Gastroesophageal sphincter (tissue), 4 donors: ENCODE measurements at places on chromosomes 1 and 21. TPM values are rescaled to one million over a fixed set of nuclear protein-coding genes. Genes with fewer than 3 reads are reported as not detected.

The CPLANE2 gene
- 9.0 TPM for total RNA-seq

The ANGPTL7 gene
- 13.5 TPM for total RNA-seq

The CD1E gene
- total RNA-seq: not detected

The DNALI1 gene
- total RNA-seq: 10.2 TPM

The OLFML3 gene
- 64.6 TPM for total RNA-seq

The OR2AK2 gene
- not detected for total RNA-seq

The GUCA2B gene
- not detected for total RNA-seq

The PRR9 gene
- not detected for total RNA-seq

DNA sequence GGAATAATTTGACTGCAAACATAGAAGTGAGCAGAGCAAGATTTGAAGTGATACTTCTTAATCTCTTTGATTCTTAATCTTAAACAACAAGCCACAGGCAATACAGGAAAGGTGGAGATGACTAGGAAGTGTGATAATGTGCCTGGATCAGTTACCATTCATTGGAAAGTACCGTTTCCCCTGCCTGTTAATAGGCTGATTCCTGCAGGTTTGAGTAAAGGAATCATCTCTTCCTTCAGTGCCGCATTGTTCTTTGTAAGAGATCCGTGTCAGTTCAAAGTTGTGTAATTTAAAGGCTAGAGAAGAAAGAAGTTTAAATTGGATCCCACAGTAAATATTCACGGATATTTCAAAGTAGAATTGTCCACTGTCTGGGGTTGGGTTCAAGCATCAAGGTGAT lies 43.5 kb upstream of the BCL10 start:
- ATAC-seq: no peak

- ATAC-seq: no peak
These were observed 16.7 kb downstream of the LPAR3 start for GRCh38 chr1:84876353-84876752.

- ATAC-seq: no peak
These were observed 210.7 kb upstream of the EDN2 start for GRCh38 chr1:41695118-41695745.

DNA sequence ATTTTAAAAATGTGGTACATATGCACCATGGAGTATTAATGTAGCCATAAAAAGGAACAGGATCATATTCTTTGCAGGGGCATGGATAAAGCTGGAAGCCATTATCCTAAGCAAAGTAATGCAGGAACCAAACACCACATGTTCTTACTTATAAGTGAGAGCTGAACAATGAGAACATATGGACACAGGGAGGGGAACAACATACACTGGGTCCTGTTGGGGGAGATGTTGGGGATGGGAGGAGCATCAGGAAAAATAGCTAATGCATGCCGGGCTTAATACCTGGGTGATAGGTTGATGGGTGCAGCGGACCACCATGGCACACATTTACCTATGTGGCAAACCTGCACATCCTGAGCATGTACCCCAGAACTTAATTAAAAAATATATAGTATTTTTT lies 352.5 kb upstream of the KAZN start:
- no peak for ATAC-seq

DNA sequence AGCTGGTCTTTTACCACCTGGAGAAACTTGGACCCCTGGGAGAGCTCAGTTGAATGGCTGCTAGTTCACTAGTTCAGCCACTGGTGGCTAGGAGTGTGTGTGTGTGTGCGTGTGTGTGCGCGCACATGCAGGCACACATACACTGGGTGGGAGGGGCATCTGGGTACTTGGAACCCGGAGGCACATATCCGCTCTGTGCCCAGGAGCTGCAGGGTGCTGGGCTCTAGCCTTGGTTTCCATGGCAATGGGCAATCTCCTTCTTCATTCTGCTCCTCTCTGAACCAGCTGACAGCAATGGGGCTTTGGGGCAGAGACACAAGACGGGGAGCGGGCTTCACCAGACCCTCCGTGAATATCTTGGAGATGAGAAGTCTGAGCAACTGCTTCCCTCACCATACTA lies 87.1 kb upstream of the DISP3 start:
- ATAC-seq: no peak

- ATAC-seq: no peak
These were observed 25.6 kb upstream of the JUN start for GRCh38 chr1:58809325-58810010.

GRCh38 chr1:57722285-57722978 lies 298.6 kb upstream of the DAB1 start:
- ATAC-seq: no peak

DNA sequence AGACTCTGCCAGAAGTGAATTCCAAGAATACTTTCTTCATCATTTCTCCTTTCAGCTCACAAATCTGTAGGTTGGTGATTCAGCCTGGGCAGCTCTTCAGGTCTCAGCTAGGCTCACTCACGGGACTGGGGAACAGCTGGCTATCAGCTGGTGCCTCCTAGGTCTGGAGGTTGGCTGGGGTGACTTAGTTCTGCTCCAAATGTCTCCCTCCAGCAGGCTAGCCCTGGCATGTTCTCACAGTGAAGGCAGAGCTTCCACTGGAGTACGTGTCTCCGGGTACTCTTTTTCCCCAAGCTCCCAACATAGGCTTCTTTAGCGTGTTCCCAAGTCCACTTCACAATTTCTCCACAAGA lies 12.5 kb upstream of the VAMP4 start:
- ATAC-seq: peak; percentile 50

DNA sequence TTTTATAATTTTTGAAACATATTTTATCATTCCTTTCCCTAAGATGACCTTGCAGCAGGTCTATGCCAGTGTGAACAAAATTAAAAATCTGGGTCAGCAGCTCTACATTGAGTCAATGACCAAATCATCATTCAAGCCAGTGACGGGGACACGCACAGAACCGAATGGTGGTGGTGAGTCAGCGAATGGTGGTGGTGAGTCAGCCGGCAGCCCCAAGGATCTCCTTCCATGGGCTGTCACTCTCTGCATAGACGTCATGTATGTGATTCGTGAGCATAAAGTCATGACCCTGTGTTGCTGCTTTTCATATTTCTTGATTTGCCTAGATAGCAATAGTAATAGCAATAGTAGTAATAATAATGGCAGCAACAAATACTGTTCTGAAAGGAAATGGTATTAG lies 26.3 kb downstream of the PER3 start:
- no peak for ATAC-seq

- ATAC-seq: no peak
These were observed 36.9 kb upstream of the ST6GALNAC5 start for GRCh38 chr1:76830373-76830772.

DNA sequence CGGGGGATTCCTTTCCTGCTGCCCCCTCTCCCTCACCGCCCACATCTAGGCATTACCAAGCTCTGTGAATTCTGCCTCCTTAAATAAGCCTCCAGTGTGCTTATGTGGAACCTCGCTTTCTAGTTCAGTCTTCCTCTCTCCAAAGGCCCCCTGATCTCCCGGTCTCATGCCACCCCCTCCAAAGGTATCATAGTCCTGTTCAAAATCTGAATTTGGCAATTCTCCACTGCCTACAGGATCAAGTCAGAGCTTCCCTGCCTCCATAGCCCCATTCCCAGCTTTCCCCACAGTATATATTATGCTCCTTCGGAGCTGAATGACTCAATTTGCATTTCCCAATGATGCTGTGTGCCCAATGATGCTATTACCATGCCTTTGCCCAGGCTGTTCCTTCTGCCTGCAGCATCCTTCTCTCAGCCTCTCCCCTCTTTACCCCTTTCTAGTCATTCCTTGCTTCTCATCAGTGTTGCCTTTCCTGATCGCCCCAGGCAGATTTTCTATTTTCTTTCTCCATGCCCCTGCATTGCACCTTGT lies 1.7 kb downstream of the AZIN2 start:
- no peak for ATAC-seq

GRCh38 chr1:227766015-227766634 lies 30.9 kb downstream of the SNAP47 start:
- ATAC-seq: no peak

GRCh38 chr1:110060034-110060661 lies 10.3 kb downstream of the ALX3 start:
- ATAC-seq: no peak

GRCh38 chr21:43188592-43189210 lies 19.9 kb downstream of the CRYAA start:
- peak; percentile 87 for ATAC-seq

DNA sequence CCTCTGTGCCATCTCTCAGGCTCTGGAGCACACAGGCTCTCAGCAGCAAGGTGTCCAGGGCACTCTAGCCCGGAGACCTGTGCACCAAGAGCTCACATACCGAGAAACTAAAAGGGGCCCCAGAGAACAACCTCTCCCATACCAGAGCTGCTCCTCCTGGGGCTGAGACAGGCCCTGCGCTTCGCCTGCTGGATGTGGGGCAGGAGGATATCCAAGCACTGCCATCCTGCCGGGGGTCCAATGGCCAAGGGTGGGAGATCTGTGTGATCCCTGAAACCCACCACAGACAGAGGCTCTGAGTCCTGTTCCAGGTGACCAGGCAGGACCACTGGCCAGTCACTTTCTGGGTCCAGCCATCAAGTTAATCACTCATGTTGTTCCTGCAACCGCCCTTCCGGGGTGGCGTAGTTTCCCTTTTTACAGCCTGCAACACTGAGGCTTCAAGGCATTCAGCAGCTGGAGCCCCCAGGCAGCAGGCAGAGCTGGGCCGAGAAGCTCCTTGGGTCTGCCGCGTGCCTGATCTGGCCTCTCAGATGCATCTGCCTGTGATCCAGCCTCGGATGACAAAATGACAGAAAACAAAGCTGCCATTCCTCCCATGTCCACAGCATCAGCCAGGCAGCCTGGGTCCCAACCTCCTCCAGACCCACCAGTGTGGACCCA lies 36.7 kb upstream of the ACTRT2 start:
- ATAC-seq: no peak

GRCh38 chr1:167528057-167528728 lies 9.9 kb upstream of the CD247 start:
- no peak for ATAC-seq

- ATAC-seq: no peak
These were observed 36.1 kb upstream of the ZC3H12A start for GRCh38 chr1:37438037-37438868.

GRCh38 chr1:24075946-24076345 lies 36.0 kb downstream of the MYOM3 start:
- no peak for ATAC-seq

DNA sequence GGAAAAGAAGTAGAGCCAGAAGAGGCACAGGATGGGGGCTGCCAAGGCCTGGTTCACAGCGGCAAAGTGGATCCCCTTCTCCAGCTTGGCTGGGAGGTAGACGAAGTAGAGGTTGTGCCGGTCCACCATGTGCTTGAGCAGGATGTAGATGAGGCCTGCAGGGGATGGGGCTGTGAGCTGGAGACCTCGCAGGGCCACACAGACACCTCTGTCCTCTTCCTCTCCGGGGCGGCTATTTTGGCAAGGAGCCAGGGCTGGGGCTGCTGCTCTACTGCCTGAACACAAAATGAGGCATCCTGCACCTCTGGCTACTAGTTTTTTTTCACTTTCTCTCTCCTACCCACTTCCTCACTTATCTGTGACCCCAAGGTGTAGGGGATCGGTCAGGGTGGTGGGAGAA lies 32.3 kb downstream of the TMEM63A start:
- ATAC-seq: no peak

GRCh38 chr21:35469498-35469897 lies 420.4 kb upstream of the RUNX1 start:
- no peak for ATAC-seq

DNA sequence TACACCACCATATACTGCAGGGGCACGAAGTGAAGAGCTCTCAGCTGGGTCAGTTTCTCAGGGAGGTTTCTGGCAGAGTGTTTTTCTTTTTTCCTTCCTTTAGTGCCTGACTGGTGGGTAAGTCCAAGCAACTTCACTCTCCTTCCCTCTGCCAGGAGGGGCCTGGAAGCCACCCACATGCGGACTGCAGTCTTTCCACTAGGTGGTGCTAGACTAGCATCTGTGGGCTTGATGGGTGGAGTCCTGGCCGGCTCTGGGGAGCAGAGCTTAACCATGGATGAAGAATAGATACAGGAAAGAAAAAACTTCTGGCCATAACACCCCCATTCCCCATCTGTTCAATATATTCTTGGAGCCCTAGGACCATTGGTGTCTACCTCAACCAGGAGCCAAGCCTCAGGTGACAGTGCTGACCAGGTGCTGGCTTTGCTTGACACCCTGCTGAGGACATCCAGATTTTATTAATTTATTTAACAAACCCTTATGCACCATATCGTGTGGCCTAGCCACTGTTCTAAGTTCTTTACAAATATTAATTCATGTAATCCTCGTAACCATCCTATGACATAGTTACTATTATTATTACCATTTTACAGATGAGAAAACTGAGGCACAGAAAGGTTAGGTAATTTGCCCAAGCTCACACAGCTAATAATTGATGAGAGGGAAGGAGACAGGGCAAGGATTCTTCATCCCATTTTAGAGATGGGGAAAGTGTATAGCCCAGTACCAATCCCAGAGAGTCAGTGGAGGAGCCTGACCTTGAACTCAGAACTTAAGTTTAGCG lies 126.7 kb upstream of the CSF3R start:
- ATAC-seq: no peak

GRCh38 chr1:225554216-225554812 lies 98.6 kb downstream of the ENAH start:
- no peak for ATAC-seq

GRCh38 chr1:42211224-42211623 lies 46.7 kb upstream of the GUCA2A start:
- no peak for ATAC-seq

GRCh38 chr1:89499320-89499719 lies 25.3 kb upstream of the LRRC8B start:
- ATAC-seq: no peak

DNA sequence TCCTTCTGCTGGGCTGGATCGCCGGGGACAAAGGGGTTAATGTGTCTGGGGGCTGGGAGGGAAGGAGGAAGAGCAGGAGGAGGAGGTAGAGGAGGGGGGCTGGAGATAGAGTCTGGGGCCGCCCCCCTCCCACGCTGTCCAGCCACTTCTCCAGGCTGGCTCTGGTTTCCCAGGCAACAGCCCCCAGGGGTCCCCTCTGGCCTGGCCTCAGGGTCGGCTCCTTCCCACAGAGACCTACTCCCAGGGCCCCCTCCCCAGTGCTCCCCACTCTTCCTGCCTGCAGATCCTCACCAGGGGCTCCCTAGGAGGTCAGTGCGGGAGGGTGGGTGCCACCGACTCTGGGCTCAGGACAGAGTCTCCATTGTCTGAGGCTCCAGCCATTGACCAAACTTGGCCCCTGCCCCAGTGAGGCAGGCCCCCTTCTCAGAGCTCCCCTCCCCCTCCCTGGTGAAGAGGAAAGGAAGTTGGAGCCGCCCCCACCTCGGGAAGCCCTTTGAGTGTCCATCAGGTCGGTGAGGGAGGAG lies 34.1 kb downstream of the ARHGEF10L start:
- ATAC-seq: no peak

GRCh38 chr1:243216741-243217140 lies 38.3 kb downstream of the CEP170 start:
- no peak for ATAC-seq
